Psoas muscle (tissue), 8 donors: ENCODE measurements at places on chromosomes 11 and 22. TPM values are rescaled to one million over a fixed set of nuclear protein-coding genes. Genes with fewer than 3 reads are reported as not detected.
A peak's percentile ranks its signal among the peaks of the same experiment; 100 is the strongest.

Gene BDNF
- 0.04 TPM for total RNA-seq

Gene SLC3A2
- total RNA-seq, result 101 TPM

DNA sequence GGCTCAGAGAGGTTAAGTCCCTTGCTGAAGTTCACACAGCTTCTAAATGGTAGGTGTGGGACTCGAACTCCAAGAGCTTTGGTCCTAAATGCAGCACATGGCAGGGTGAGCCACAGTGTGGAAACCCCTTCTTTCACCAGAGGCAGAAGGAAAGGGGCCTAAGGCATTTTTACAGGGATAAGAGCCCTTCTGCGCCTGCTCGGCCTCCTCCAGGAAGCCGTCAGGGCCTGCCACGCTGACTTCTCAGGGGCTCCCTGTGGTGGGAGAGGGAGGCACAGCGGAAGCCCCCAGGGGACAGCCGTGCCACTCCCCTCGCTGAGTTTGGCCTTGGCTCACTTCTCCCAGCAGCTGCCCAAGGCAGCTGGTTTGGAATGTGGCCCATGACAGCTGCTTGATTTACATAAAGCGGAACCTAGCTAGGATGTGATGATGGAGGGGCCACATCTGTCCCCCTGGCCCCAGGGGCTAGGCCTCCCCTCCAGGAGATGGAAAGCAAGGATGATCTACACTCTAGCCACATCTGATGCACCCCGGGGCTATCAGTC lies 35.4 kb downstream of the CD82 start:
- no peak for DNase-seq

- DNase-seq, result no peak
Observed at GRCh38 chr11:46253258-46254132, 24.0 kb upstream of the CREB3L1 start.

- peak; percentile 88 for DNase-seq
Observed at GRCh38 chr22:29306835-29307595, 565 bp downstream of the GAS2L1 start.

GRCh38 chr22:48370508-48371325 lies 1457.0 kb downstream of the BRD1 start:
- DNase-seq, result no peak

DNA sequence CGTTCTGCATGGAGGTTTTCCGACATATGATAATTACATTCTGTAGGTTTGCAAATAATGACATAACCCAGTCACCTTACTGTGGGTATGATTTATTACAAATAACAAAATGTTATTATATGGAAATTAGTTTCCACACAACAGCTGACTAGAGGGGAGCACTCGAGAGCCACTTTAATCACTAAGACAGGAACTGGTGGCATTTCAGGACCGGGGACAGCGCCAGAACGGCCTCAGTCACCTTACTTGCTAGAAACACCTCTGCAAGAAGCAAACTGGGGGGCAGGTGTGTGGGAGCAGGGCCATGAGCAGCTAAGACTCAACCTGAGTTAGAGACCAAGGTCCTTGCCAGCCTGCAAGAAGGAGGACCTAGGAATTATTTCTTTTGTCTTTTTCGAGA lies 199.9 kb downstream of the DSCAML1 start:
- no peak for DNase-seq

DNA sequence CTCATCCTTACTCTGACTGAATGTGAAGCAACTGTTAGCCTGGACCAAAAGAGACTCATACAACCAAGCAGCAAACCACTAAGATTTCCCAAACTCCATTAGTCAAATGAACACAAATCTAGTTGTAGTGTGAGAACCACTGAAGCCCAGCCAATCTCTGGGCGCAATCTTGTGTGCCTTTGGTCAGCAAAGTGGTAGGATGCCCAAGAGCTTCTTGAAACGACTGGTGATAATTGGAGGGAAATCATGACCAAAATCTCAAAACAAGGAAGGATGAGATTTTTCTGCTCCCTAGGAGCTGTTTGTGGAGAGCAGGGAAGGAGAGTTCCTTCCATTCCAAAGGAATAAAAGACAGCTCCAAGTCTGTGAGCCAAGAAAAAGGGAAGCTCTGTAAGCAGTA lies 24.0 kb downstream of the F2 start:
- DNase-seq, result no peak

DNA sequence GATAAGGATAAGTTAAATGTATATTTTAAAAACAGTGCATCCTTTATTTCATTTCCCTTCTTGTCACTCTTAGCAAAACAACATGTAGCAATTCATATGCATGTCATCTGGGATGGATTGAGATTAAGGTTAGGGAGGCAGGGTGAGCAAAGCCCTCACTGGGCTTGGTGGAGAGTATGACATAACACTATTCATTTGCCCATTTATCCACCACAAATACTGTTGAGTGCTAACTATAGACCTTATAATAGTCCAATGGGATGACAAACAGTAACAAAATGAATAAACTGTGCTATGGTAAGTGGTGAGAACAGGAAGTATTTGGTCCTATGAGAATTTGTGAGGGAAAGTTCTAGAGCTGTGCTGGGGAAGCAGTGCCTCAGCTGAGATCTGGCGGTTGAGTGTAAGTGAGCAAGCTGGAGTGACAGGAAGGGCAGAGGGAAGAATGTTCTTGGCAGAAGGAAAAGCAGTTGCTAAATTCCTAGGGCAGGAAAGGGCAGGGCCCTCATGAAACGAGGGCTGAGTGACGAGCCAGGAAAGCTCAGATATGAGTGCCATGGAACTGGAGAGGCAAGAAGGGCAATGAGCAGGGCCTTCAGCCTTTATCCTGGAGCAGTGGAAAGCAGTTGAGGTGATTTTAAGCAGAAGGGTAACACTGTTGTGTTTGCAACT lies 6.7 kb downstream of the HSD17B12 start:
- DNase-seq, result peak; percentile 34

GRCh38 chr11:12235947-12236743 lies 125.8 kb downstream of the MICAL2 start:
- no peak for DNase-seq
